ENCODE measurements at places on chromosomes 11 and 22. TPM values are rescaled to one million over a fixed set of nuclear protein-coding genes. Genes with fewer than 3 reads are reported as not detected.

Gene KCTD14
- 6.0 TPM for total RNA-seq

Gene P4HA3
- total RNA-seq: 3.5 TPM

Gene NXPE1
- not detected for total RNA-seq

Gene C1QTNF5
- 28.6 TPM for total RNA-seq

Gene CDKN1C
- 12.4 TPM for total RNA-seq

Gene RAB39A
- total RNA-seq: not detected

Gene PGA4
- total RNA-seq: 0.16 TPM

Gene PRRG4
- total RNA-seq: 0.65 TPM

Gene CEP126
- 3.7 TPM for total RNA-seq

Gene ANO9
- not detected for total RNA-seq

Gene KRTAP5-10
- total RNA-seq: not detected

Gene LMO2
- not detected for total RNA-seq

Gene SHANK2
- total RNA-seq: 0.97 TPM

Gene YAP1
- 295 TPM for total RNA-seq

Gene C11orf42
- total RNA-seq: not detected

Gene KDM4E
- not detected for total RNA-seq

Gene C11orf87
- total RNA-seq: not detected

Gene OR5A1
- not detected for total RNA-seq

Gene CHRM1
- not detected for total RNA-seq

Gene SESN3
- 24.7 TPM for total RNA-seq

Gene TYMP
- total RNA-seq: 73.7 TPM

Gene PATE2
- not detected for total RNA-seq

Gene PRR33
- total RNA-seq: not detected

Gene OR6A2
- total RNA-seq: 0.32 TPM

Gene KCNE3
- total RNA-seq: 1.8 TPM

Gene MYRF
- total RNA-seq: 0.32 TPM

Gene OR2AG2
- 0.12 TPM for total RNA-seq

Gene HRAS
- total RNA-seq: 24.5 TPM

Gene OR4D9
- total RNA-seq: not detected

Gene SGSM1
- not detected for total RNA-seq

Gene LDHAL6A
- not detected for total RNA-seq

Gene RCOR2
- 2.1 TPM for total RNA-seq

Gene KLHL35
- 1.5 TPM for total RNA-seq

Gene TTC12
- 5.1 TPM for total RNA-seq

Gene FGF3
- total RNA-seq: not detected

Gene SLC35E4
- total RNA-seq: 10.2 TPM

Gene CAPN5
- total RNA-seq: 19.5 TPM

Gene MS4A18
- total RNA-seq: not detected

Gene OR52A1
- not detected for total RNA-seq

Gene KRTAP5-2
- total RNA-seq: not detected

Gene TPST2
- 34.2 TPM for total RNA-seq

Gene RFPL2
- not detected for total RNA-seq

Gene PGA5
- total RNA-seq: 0.16 TPM

Gene FAM181B
- 0.16 TPM for total RNA-seq

Gene NAV2
- 14.1 TPM for total RNA-seq

Gene SNRPD3
- 53.7 TPM for total RNA-seq

Gene MPZL3
- total RNA-seq: 0.97 TPM

Gene THYN1
- total RNA-seq: 26.5 TPM

Gene ZNF215
- total RNA-seq: 7.4 TPM

Gene VPREB3
- not detected for total RNA-seq

Measured in hair follicle dermal papilla cell (primary cell).